ENCODE measurements at places on chromosomes 5 and 9.

- DNase-seq = no peak
These were observed 274.3 kb upstream of the ZNF462 start for GRCh38 chr9:106588626-106589025.

GRCh38 chr5:166331521-166331920, 1959.9 kb upstream of the WWC1 start:
- DNase-seq = no peak

- DNase-seq = no peak
These were observed 98.8 kb upstream of the MAMDC2 start for GRCh38 chr9:69944816-69945215.

DNA sequence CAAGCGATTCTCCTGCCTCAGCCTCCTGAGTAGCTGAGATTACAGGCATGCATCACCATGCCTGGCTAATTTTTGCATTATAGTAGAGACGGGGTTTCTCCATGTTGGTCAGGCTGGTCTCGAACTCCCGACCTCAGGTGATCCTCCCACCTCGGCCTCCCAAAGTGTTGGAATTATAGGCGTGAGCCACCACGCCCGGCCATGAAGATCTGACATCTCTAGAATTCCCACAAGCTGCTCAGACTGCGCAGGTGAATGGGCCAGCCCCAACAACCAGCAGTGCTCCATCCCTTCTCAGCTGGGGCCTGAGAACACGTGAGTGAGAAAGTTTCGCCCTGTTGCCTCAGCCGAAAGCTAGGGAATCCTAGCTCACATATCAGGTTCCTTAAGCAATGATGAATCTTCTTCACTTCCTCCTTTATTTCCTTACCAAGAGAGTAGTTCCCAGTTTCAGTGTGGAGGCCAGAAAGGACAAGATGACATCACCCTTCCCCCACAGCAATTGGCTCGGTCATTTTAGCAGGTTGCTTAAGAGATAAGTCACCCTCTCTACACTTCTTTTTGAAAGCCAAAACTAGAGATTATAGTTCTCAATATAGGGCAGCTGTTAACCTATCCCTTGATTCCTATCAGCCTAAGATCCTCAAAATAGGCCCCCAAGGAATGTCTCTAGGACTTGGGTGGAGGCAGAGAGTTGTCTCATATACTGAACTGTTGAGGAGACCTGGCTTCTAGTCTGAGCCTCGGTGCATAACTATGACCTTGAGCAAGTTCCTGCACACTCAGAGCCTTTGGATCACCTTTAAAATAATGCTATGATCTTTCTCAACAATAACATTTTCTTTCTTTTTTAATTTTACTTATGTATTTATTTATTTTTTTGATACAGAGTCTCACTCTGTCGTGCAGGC, 23.9 kb upstream of the PPP2CA start:
- DNase-seq = no peak

GRCh38 chr9:12993466-12993865, 218.6 kb downstream of the LURAP1L start:
- no peak for DNase-seq

GRCh38 chr5:119275146-119275545, 80.7 kb upstream of the TNFAIP8 start:
- no peak for DNase-seq

- no peak for DNase-seq
These were observed 14.6 kb downstream of the NOL8 start for GRCh38 chr9:92310562-92310961.

DNA sequence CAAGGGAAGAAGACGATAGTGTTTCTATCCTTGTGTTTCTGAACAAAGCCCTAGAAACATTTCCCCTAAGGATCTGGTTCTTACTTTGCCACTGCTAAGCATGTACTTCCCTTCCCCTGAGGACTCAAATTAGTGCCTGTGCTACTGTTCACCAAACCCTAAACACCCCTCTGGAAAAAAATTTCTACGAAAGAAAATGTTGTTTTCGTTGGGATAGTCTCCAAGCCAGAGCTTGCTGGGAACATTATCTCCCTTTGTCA, 294.6 kb downstream of the BNC2 start:
- no peak for DNase-seq

- DNase-seq = peak; percentile 46
These were observed 404 bp downstream of the MRNIP start for GRCh38 chr5:179858241-179858585.

GRCh38 chr5:82416512-82416911, 138.4 kb upstream of the RPS23 start:
- DNase-seq = no peak

DNA sequence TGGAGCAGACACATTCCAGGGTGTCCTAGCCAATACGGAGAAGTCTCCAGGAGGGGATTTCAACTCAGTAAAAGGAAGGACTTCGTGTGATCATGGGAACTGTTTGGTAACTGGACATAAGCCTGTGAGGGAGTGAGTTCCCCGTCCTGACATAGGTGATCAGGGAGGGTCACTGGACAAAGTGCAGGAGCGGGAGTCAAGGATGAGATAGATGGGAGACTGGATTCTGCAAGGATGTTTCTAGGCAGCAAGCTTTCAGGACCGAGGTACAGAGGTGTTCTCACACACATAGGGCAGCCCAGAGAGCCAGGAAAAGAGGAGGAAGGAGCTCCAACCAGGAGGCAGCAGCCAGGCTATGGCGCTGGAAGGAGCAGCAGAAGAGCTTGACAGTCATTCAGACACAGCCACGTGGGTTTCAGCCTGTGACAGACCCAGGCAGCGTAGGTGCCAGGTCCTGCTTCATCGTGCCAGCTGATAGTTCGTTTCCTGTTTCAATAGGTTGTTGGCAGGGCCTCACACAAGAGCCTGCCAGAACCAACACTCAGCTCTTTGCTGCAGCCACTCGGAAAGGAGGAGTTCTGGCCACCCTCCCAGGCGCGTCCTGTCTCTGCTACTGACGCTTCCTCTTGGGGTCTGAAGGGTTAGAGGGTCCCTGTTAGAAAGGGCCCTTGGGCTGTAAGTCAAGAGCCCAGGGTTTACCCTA, 84.1 kb downstream of the AMBP start:
- DNase-seq = no peak

DNA sequence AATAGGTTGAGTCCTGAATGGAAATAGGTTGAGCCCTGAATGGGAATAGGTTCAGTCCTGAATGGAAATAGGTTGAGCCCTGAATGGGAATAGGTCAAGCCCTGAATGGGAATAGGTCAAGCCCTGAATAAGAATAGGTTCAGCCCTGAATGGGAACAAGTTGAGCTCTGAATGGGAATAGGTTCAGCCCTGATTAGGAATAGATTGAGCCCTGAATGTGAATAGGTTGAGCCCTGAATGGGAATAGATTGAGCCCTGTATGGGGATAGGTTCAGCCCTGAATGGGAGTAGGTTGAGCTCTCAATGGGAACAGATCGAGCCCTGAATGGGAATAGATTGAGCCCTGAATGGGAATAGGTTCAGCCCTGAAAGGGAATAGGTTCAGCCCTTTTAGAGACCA, 590.8 kb upstream of the ADAMTS16 start:
- DNase-seq = no peak

DNA sequence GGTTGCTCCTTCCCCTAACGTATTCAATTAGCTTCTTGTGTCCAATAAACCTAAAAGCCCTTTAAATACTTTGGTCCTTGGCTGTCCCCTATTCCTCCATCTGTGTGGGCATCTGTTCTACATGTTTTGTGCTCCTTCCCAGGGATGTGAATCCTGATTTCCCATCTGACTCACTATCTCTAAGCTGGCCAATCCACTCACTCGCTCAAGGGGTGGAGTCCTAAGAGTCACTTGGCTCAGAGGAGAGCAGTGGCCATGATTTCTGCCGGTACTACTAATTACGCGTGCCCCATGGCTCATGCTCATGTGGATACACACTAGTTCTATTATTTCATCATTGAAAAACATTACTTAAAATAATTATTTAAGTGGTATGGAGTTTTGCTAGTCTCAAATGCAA, 89.6 kb downstream of the TAF11L14 start:
- DNase-seq = no peak

DNA sequence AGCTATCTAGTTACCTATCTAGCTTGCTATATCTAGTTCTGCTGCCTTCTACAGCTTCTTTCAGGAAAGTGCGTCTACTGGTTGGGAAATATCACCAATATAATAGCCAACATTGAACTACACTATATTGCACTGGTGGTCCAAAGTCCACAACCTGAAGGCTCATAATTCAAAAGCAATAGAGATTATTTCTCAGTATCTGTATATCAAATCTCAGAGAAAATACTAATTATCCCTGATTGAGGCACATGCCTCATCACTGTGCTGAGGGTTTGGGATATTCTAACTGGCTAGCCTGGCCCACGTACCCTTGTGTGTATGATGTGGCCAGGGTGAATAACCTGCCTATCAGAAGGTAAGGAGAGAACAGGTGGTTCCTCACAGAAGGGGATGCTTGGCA, 53.8 kb downstream of the SH3RF2 start:
- DNase-seq = no peak

GRCh38 chr5:45417285-45417998, 278.7 kb downstream of the HCN1 start:
- no peak for DNase-seq

DNA sequence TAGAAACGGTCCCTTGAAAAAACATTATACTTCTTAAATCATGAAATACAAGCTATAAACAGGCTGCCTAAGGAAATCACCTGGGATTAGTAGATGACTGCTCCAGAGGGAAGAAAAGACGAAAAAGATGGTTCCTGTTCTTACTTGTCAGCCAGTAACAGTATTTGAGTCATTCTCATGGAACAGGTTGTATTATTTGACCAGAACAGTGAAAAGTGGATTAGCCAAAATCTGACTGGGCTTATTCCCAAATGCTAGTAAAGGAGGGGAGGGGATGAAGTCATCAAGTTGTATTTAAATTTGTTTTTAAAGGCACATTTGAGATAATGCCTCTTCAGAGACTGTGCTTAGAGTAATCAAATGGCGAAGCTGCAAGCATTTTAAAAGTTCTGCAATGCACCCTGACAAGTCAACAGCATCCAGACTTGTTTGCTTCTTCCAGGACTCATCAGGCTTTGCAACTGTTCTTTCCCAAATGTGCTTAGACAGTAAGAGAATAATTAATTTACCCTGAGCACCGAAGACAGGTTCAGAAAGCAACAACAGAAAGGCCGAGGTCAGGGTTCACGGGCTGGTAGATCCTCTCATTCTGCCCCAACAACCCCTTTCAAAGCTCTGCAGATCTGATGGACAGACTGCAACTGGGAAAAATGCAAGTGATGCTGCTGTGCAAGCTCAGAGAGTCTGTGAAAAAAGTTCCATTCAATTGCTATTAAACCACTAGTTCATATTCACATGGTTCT, 800.6 kb downstream of the KCTD16 start:
- no peak for DNase-seq

DNA sequence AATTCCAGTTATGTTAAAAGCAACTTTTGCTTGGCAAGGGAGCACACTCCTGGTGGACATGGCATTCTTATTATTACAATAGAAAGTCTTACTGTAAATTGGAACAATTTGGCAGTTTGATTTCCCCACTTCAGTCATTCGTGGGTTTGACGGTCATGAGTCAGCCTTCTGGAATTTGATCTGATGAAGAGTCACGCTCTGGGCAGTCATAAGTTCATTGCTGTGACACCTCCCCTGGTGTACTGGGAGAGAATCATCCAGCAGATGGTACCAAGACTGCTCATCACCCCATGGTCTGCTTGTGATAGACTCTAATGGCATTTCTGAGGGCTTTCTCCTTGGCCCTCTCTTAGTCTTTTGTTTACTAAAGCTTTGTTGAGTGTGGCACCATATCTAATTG, 53.8 kb downstream of the GLRA1 start:
- DNase-seq = no peak

- DNase-seq = no peak
These were observed 11.5 kb upstream of the PRRX2 start for GRCh38 chr9:129653823-129654553.

DNA sequence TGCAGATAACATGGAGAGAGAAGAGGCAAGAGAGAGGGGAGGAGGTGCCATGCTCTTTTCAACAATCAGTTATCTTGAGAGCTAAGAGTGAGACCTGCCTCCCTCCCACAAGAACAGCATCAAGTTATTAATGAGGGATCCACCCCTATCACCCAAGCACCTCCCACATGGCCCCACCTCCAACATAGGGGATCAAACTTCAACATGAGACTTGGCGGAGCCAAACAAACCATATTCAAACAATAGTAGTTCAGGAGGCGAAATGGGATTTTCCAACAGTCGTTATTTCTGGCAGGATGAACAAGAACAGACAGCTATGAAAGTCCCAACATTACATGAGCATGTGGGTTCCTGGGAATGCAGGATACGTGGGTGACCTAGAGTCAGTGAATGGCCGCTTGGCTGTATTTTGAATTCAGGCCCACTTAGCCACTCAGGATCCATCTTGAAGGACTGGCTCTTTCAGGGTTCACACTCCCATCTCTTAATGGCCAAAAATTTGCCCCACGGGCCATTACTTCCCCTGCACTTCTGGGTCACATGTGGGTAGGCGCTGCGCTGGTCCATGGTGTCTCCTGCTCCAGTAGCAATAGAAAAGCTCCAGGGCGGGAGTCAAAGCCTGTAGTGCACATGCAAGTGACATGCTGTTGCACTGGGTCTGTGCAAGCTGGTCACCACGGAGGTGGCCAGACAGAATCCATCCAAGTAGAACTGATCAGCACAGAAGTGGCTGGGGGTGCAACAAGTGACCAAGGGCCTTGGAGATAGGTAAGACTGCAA, 7.1 kb upstream of the FAF2 start:
- DNase-seq = no peak

- DNase-seq = no peak
These were observed 16.0 kb downstream of the FRRS1L start for GRCh38 chr9:109150925-109151545.

- DNase-seq = no peak
These were observed 180.4 kb downstream of the PRR16 start for GRCh38 chr5:120644516-120644915.

GRCh38 chr5:83156001-83156400, 78.7 kb downstream of the XRCC4 start:
- no peak for DNase-seq
